Testis (tissue), 5 donors: ENCODE measurements at places on chromosomes 2 and 18. TPM values are rescaled to one million over a fixed set of nuclear protein-coding genes. Genes with fewer than 3 reads are reported as not detected.

Gene CYP27C1
- 0.55 TPM for total RNA-seq

Gene SLC4A1AP
- total RNA-seq: 56.5 TPM

DNA sequence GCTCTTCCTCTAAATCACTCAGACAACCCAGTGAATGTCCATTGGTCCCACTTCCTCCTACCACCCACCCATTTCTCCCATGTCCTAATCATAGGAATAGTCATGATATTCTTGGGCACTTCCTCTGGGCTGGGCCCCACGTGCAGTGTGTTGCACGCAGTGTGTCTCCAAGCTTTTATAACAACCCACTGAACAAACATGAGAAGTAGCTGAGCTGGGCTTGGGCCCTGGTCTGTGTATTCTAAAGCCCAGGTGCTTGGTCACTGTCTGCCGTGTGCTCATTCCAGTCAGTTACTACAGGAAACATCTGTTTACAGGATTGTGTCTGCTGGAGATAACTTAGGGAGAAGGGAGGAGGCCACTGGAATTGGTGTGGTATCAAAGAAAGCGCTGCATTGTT is 64.2 kb upstream of the THOC1 start:
- no peak for DNase-seq

DNA sequence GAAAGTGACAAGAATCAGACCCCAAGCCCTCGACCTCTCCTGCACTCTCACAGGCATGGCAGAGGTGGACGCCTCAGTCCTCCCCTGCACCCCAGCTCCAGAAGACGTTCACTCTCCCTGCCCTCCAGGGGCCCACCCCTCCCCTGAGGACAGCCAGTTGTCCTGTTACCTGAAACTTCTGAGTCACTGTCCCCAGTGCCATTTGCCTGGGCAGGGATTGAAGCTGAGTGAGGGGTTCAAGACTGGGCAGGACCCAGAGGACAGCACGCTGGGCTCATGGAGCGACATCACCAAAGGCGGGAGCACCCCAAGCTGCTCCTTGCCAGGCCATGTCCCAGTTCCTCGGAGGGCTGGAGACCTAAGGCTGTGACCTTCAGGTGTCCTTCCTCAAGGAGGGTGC is 34.2 kb upstream of the COL6A3 start:
- no peak for DNase-seq

GRCh38 chr18:49177812-49178211 is 227.0 kb upstream of the SMAD7 start:
- DNase-seq: no peak

- no peak for DNase-seq
Observed at GRCh38 chr2:206240327-206240726, 34.1 kb upstream of the ZDBF2 start.
